ENCODE measurements at places on chromosomes 6 and 20. TPM values are rescaled to one million over a fixed set of nuclear protein-coding genes. Genes with fewer than 3 reads are reported as not detected.
A peak's percentile ranks its signal among the peaks of the same experiment; 100 is the strongest.

GRCh38 chr6:144480473-144480872 is 195.3 kb downstream of the UTRN start:
- DNase-seq: no peak
- no peaks in the 10 kb centered on the region for H3K4me1 ChIP-seq
- H3K27ac ChIP-seq: no peak overlapping the region
- H3K27me3 ChIP-seq: no peaks in the 10 kb centered on the region

HDGFL1 gene
- total RNA-seq: not detected

DNA sequence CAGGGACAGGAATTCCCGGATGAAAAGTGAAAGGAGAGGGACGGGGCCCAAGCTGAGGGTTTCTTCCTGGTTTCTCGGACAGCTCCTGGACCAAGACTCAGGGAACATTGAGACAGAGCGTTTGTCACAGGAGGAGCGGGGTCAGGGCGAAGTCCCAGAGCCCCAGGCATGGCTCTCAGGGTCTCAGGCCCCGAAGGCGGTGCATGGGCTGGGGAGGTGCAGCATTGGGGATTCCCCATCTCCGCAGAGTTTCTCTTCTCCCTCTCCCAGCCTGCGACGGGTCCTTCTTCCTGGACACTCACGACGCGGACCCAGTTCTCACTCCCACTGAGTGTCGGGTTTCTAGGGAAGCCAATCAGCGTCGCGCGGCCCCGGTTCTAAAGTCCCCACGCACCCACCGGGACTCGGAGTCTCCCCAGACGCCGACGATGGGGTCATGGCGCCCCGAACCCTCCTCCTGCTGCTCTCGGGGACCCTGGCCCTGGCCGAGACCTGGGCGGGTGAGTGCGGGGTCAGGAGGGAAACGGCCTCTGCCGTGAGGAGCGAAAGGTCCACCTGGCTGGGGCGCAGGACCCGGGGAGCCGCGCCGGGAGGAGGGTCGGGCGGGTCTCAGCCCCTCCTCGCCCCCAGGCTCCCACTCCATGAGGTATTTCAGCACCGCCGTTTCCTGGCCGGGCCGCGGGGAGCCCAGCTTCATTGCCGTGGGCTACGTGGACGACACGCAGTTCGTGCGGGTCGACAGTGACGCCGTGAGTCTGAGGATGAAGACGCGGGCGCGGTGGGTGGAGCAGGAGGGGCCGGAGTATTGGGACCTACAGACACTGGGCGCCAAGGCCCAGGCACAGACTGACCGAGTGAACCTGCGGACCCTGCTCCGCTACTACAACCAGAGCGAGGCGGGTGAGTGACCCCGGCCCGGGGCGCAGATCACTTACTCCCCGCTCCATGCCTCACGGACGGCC is 54.6 kb upstream of the POLR1H start:
- peaks cover 21% of the 10 kb centered on the region for H3K4me1 ChIP-seq
- DNase-seq: no peak
- peaks cover 32% of the 10 kb centered on the region for H3K27me3 ChIP-seq
- peaks cover 1% of the 10 kb centered on the region for H3K36me3 ChIP-seq
- no peak overlapping the region for H3K27ac ChIP-seq

AVP gene
- total RNA-seq: not detected

TREM2 gene
- total RNA-seq: not detected

EYA2 gene
- total RNA-seq: 0.12 TPM

GRCh38 chr6:157954150-157955117 is 27.2 kb upstream of the SYNJ2 start:
- peaks cover 22% of the 10 kb centered on the region for H3K27me3 ChIP-seq
- DNase-seq: no peak
- H3K4me3 ChIP-seq: no peak overlapping the region
- H3K36me3 ChIP-seq: peaks cover 26% of the 10 kb centered on the region
- no peaks in the 10 kb centered on the region for H3K4me1 ChIP-seq
- peak overlapping the region; percentile 22 for H3K27ac ChIP-seq

GRCh38 chr6:142112451-142113061 is 20.2 kb upstream of the GJE1 start:
- peak; percentile 74 for DNase-seq
- H3K27ac ChIP-seq: no peak overlapping the region
- H3K4me1 ChIP-seq: no peaks in the 10 kb centered on the region

SEMG1 gene
- total RNA-seq: not detected

DNA sequence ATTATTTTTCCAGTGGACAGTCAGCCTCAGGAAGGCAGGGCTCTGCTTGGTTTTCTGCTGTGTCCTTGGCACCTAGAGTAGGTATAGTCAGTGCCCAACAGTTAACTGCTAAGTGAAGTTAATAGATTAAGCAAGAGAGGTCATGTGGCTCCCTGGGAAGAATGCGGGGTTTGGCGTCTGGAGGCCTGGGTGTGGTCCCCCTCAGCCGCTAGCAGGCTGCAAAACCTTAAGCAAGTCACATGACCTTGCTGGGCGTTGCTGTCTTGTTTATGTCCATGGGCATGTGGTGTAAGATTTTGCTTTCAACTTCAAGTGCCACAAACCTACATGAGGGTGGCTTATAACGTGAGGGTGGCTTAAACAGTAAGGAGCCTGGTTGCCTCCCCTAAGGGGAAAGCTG is 75.5 kb upstream of the SCP2D1 start:
- H3K27ac ChIP-seq: no peak overlapping the region
- H3K4me1 ChIP-seq: peaks cover 11% of the 10 kb centered on the region
- H3K4me3 ChIP-seq: no peak overlapping the region
- no peaks in the 10 kb centered on the region for H3K36me3 ChIP-seq
- no peak for DNase-seq

KIF6 gene
- not detected for total RNA-seq

- no peaks in the 10 kb centered on the region for H3K27me3 ChIP-seq
- no peak overlapping the region for H3K4me3 ChIP-seq
- H3K36me3 ChIP-seq: peaks cover 9% of the 10 kb centered on the region
- H3K27ac ChIP-seq: peak overlapping the region; percentile 24
- H3K4me1 ChIP-seq: peaks cover 12% of the 10 kb centered on the region
- no peak for DNase-seq
Measured at GRCh38 chr20:35876033-35876320, 78.3 kb downstream of the SCAND1 start.

DNA sequence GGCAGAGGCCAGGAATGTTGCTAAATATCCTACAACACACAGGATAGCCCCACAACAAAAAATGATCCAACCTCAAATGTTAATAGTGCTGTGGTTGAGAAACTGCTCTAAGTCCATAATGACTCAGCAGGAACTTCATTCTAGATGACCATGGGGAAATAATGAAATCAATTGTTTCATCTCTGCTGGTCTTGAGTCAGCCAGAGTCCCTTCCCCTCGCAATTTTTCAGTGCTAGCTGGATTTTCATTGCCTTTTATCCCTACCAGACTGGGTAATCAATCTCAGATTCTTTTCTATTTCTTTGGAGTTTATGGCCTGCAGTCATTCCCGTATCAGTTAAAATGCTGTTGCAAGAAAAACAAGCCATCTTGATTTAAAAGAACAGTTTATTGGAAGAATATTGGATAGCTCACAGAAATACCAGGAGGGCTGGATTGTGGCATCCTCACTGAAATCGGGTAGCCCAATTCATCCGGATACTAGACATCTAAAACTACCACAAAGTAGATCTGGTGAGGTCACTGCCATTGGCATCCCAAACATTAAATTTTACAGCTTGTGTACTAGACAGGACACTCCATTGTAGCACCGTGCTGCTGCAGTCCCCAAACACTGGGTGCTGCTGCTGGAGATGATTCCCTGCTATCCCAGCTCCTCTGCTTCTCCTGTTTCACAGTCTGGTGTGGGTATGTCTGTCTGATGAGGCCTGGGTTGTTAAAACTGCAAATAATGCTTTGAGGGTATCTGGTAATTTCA is 30.3 kb upstream of the POPDC3 start:
- DNase-seq: no peak
- H3K4me3 ChIP-seq: no peak overlapping the region
- H3K36me3 ChIP-seq: no peaks in the 10 kb centered on the region
- H3K4me1 ChIP-seq: peaks cover 12% of the 10 kb centered on the region
- no peak overlapping the region for H3K27ac ChIP-seq

HLA-G gene
- not detected for total RNA-seq

- no peaks in the 10 kb centered on the region for H3K27me3 ChIP-seq
- no peak for DNase-seq
- no peaks in the 10 kb centered on the region for H3K4me1 ChIP-seq
- no peaks in the 10 kb centered on the region for H3K36me3 ChIP-seq
Measured at GRCh38 chr20:9323622-9324021, 190.8 kb upstream of the LAMP5 start.

SMLR1 gene
- not detected for total RNA-seq

DNA sequence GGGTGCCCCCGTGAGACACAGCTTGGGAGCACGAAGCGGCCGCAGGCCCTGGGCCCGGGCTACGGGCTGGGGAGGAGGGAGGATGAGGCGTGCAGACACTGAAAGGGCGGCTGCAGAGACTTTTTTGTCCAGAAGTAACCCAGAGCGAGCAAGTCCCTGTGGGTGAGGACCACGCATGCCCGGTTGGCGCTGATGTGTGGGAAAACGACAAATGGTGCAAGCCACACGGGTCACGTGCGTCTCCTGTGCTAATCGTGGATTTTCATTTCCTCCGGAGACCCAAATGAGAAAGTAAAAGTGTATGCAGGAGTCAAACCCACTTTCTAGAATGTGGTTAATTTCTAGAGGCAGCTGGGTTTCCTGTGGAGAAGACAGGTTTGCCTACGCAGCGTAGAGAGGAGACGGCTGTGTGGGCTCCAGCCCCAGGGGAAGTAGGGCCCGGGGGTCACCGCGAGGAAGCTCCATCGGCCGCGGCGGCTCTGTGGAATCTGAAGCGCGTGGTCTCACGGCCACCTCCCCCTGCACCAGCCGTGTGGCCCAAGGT is 19.0 kb downstream of the DLL1 start:
- peaks cover 4% of the 10 kb centered on the region for H3K36me3 ChIP-seq
- DNase-seq: peak; percentile 75
- no peaks in the 10 kb centered on the region for H3K27me3 ChIP-seq
- H3K27ac ChIP-seq: no peak overlapping the region
- H3K4me3 ChIP-seq: peak overlapping the region; percentile 72

GRCh38 chr20:56205346-56205745 is 43.2 kb upstream of the MC3R start:
- H3K27ac ChIP-seq: no peak overlapping the region
- peaks cover 6% of the 10 kb centered on the region for H3K27me3 ChIP-seq
- H3K4me3 ChIP-seq: no peak overlapping the region
- no peak for DNase-seq
- no peaks in the 10 kb centered on the region for H3K4me1 ChIP-seq
- H3K36me3 ChIP-seq: peaks cover 4% of the 10 kb centered on the region

- DNase-seq: no peak
- no peaks in the 10 kb centered on the region for H3K36me3 ChIP-seq
- H3K4me1 ChIP-seq: peaks cover 25% of the 10 kb centered on the region
- peaks cover 9% of the 10 kb centered on the region for H3K27me3 ChIP-seq
- no peak overlapping the region for H3K27ac ChIP-seq
- no peak overlapping the region for H3K4me3 ChIP-seq
Measured at GRCh38 chr20:36098364-36098763, 56.2 kb upstream of the EPB41L1 start.

DNA sequence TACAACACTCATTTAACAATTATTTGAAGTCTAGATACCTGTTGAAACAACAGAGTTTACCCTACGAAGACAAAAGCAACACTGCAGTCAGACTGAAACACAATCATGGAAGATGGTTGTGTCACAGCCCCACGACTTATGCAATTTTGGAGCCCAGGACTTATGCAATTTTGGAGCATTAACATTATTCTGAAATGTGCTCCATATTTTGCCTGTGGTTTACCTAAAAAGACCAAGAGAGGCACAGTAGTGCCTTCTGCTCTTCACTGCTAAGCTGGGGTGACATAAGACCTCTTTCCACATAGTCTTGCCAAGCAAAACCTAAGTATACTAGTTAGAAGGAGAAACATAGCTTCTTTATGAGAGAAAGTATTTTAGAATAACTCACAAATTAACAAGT is 216.5 kb downstream of the PTPRK start:
- H3K36me3 ChIP-seq: peaks cover 3% of the 10 kb centered on the region
- no peaks in the 10 kb centered on the region for H3K27me3 ChIP-seq
- no peak for DNase-seq
- no peak overlapping the region for H3K4me3 ChIP-seq

- peaks cover 12% of the 10 kb centered on the region for H3K36me3 ChIP-seq
- no peaks in the 10 kb centered on the region for H3K4me1 ChIP-seq
- H3K27me3 ChIP-seq: no peaks in the 10 kb centered on the region
- H3K27ac ChIP-seq: no peak overlapping the region
- DNase-seq: no peak
- no peak overlapping the region for H3K4me3 ChIP-seq
Measured at GRCh38 chr20:38515631-38516030, 43.0 kb downstream of the RALGAPB start.

- no peak for DNase-seq
- H3K27me3 ChIP-seq: no peaks in the 10 kb centered on the region
- no peak overlapping the region for H3K27ac ChIP-seq
Measured at GRCh38 chr6:108027594-108027993, 46.9 kb downstream of the OSTM1 start.

GRCh38 chr6:121260651-121261102 is 73.6 kb downstream of the TBC1D32 start:
- H3K27me3 ChIP-seq: no peaks in the 10 kb centered on the region
- H3K36me3 ChIP-seq: peaks cover 41% of the 10 kb centered on the region
- no peak overlapping the region for H3K27ac ChIP-seq
- no peaks in the 10 kb centered on the region for H3K4me1 ChIP-seq

- H3K27ac ChIP-seq: no peak overlapping the region
- H3K36me3 ChIP-seq: no peaks in the 10 kb centered on the region
- H3K27me3 ChIP-seq: peaks cover 12% of the 10 kb centered on the region
Measured at GRCh38 chr6:87907521-87907920, 140.1 kb upstream of the SPACA1 start.

CTCFL gene
- not detected for total RNA-seq

DNA sequence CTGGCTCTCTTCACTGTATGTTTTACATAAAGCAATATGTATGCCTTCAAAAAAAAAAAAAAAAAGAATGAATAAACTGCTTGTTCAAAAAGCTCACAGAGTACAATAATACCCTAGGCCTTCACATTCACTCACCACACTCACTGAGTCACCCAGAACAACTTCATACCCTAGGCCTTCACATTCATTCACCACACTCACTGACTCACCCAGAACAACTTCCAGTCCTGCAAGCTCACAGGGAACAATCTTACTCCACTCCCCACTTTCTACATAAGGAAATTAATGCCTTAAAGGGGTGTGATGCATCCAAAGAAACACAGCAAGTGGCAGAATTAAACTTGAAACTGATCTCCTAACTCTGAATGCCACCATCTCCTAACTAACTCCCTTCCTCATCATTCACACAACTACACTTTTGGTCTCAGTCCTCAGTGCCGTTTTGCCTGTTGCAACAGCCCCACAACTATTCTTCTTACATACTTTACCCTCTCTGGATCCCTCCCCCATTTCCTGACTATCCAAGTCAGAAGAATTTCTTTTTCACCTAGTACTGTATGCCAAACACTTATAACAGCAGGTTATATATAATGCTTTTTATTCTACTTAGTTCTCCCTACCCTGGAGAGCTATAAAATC is 34.2 kb downstream of the NHSL1 start:
- DNase-seq: peak; percentile 29
- no peaks in the 10 kb centered on the region for H3K36me3 ChIP-seq
- H3K4me3 ChIP-seq: no peak overlapping the region
- no peaks in the 10 kb centered on the region for H3K27me3 ChIP-seq
